ENCODE measurements at places on chromosomes 7 and 10.

DNA sequence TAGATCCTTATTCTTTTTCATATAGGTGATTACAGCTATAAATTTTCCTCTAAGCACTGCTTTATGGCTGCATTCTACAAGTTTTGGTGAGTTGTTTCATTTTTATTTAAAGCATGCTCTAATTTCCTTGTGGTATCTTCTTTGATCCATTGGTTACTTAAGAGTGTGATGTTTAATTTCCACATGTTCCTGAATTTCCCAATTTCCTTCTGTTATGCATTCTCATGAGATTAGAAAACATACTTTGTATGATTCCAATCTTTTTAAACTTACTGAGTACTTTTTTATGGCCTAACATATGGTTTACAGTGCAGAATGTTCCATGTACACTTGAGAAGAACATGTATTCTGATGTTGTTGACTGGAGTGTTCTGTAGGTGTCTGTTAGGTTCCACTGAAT, 53.4 kb downstream of the MYL10 start:
- H3K27me3 ChIP-seq = peaks cover 7% of the 10 kb centered on the region
- no peaks in the 10 kb centered on the region for H3K36me3 ChIP-seq
- H3K4me3 ChIP-seq = no peak overlapping the region
- H3K27ac ChIP-seq = no peak overlapping the region

DNA sequence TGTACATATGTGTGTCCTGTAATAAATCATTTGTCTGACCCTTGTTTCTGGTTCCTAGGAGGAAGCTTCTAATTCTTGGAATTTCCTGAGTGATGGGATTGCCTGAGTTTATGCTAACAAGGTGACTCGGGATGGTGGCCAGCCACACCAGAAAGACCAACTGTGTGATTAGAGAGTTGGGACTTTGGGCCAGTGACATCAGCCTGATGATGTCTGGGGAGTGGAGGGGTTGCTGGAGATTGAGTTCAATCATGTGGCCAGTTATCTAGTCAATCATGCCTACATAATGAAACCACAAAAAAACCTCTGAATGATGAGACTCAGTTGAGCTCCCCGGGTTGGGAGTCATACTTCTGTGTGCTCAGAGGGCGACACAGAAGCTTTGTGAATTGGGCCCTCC, 23.5 kb upstream of the CARD11 start:
- peaks cover 5% of the 10 kb centered on the region for H3K36me3 ChIP-seq
- DNase-seq = no peak
- H3K4me1 ChIP-seq = peaks cover 67% of the 10 kb centered on the region
- H3K27ac ChIP-seq = peak overlapping the region; percentile 70
- H3K27me3 ChIP-seq = no peaks in the 10 kb centered on the region

DNA sequence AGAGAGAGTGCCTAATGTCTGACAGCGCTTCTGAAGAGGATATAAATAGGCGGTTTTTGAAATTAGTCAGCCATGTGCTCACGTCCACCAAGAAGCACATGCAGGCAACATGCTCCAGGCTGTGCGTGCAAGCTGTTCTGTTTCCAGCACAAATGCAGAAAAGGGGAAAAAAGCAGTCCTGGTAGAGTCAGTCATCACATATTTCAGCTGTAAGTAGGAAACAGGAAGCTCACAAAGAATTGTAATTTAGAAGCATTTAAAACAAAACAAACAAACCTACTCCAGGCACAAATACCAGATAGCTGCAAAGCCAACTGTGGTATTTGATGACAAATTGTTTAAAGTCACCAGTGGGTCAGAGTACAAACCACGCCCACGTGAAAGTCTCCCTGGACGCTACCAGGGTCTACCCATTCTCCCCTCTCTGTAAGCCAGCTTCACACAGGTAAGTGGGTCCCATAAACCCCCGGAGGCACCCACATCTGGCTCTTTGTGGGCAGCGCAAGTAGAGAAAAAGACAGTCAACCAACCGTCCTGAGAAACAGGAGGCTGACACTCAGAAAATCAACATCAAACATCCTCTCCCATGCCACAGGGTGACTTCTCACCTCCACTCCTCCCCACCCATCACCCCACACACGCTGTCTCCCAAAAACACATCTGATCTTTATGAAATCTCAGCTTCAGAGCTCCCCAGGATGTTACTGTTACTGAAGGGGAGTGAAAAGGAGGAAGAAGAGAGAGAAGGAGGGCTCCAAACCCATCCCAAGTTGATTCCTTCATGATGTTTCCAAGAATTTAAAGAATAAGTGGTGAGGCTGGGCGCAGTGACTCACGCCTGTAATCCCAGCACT, 186.4 kb downstream of the FAM107B start:
- peaks cover 92% of the 10 kb centered on the region for H3K4me1 ChIP-seq
- H3K4me3 ChIP-seq = peak overlapping the region; percentile 65
- no peaks in the 10 kb centered on the region for H3K27me3 ChIP-seq
- no peak for DNase-seq
- H3K27ac ChIP-seq = peak overlapping the region; percentile 89

DNA sequence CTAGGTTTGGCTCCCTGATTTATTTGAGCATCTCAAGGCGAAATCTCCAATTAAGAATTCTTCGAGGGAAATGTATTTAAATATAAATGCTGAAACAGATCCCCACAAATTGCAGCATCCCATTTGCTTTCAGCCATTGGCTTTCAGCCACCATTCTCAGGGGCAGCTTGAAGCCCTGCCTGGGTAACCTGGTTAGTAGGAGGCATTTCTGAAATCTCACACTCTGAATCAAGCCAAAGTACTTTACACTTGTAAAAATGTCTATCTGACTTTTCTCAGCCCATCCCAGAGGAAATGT, 49.1 kb downstream of the GCC1 start:
- H3K4me3 ChIP-seq = no peak overlapping the region
- H3K4me1 ChIP-seq = peaks cover 1% of the 10 kb centered on the region
- peaks cover 34% of the 10 kb centered on the region for H3K27me3 ChIP-seq
- no peak overlapping the region for H3K27ac ChIP-seq

GRCh38 chr7:92119213-92119759, 15.0 kb downstream of the CYP51A1 start:
- H3K4me3 ChIP-seq = no peak overlapping the region
- no peaks in the 10 kb centered on the region for H3K27me3 ChIP-seq
- no peak overlapping the region for H3K27ac ChIP-seq
- no peak for DNase-seq
- H3K36me3 ChIP-seq = peaks cover 91% of the 10 kb centered on the region

- no peak for DNase-seq
- H3K36me3 ChIP-seq = peaks cover 30% of the 10 kb centered on the region
- H3K27me3 ChIP-seq = no peaks in the 10 kb centered on the region
- H3K27ac ChIP-seq = no peak overlapping the region
- H3K4me3 ChIP-seq = no peak overlapping the region
These were observed 5.7 kb downstream of the FRAT2 start for GRCh38 chr10:97328646-97329453.

DNA sequence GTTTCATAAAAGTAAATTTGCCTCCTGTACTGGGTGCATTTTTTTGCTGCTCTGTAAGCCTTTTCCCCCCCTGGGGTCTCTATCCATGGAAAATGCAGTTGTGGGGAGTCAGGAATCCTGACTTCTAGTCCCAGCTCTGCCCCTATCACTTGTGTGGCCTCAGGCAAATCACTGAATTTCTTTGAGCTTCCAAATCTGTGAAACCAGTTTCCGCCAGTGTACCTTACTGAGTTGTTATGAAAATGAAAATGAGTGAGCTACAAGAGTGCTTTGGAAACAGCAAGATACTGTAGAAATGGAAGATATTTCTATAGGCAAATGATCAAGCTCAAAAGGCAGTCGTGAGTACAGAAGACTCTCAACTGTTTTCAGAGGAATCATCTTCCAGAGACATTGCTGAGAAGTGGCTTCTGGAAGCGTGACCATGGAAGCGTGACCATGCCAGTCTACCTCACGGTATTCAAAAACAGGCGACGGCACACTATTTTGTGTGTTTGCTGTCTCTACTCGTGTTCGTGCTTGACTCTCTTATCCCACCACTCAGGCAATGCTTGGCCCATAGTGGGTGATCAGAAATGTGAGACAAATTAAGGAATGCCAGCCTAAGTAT, 107.4 kb downstream of the ATXN7L1 start:
- H3K27ac ChIP-seq = peak overlapping the region; percentile 33
- H3K4me1 ChIP-seq = peaks cover 52% of the 10 kb centered on the region
- peak overlapping the region; percentile 56 for H3K4me3 ChIP-seq
- H3K27me3 ChIP-seq = no peaks in the 10 kb centered on the region
- H3K36me3 ChIP-seq = no peaks in the 10 kb centered on the region

Data from activated B cell treated with CpG ODN at 0.5 μM for 24 hours (primary cell).